ENCODE measurements at places on chromosomes 1 and 21.

GRCh38 chr1:247562198-247562597 is 13.3 kb downstream of the GCSAML start:
- no peak for DNase-seq

DNA sequence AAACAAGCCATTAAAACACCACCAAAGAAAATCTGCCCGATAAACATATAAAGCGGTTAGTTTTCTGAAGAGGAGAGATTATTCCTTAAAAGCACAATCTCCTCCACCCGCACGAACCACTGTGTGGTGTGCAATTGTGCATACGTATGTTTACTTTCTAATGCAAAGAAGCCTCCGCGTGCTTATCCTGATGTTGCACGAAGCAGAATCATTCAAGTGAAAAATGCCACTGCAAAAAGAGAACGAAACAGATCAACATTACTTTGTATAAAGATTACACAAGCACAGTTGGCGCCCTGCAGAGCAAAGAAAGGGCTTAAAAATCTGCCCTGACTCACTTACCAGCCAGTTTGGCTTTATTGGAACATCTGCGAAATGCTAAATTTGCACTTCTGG is 166.8 kb downstream of the ZNF281 start:
- no peak for DNase-seq

GRCh38 chr1:108955881-108956280 is 7.4 kb downstream of the CLCC1 start:
- DNase-seq = no peak

- no peak for DNase-seq
Observed at GRCh38 chr1:198174297-198174696, 17.5 kb downstream of the NEK7 start.

DNA sequence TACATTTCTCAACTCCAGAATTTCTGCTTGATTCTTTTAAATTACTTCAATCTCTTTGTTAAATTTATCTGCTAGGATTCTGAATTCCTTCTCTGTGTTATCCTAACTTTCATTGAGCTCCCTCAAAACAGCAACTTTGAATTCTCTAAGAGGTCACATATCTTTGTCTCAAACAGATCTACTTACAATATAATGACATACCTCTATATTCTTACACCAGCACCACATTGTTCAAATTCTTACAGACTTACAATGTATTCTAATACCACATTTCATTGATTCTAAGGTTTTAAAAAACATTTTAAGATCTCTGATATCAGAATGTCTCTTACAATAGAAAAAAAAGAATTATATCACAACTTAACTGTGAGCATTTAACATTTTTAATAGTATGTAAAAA is 77.4 kb downstream of the DIRAS3 start:
- no peak for DNase-seq

DNA sequence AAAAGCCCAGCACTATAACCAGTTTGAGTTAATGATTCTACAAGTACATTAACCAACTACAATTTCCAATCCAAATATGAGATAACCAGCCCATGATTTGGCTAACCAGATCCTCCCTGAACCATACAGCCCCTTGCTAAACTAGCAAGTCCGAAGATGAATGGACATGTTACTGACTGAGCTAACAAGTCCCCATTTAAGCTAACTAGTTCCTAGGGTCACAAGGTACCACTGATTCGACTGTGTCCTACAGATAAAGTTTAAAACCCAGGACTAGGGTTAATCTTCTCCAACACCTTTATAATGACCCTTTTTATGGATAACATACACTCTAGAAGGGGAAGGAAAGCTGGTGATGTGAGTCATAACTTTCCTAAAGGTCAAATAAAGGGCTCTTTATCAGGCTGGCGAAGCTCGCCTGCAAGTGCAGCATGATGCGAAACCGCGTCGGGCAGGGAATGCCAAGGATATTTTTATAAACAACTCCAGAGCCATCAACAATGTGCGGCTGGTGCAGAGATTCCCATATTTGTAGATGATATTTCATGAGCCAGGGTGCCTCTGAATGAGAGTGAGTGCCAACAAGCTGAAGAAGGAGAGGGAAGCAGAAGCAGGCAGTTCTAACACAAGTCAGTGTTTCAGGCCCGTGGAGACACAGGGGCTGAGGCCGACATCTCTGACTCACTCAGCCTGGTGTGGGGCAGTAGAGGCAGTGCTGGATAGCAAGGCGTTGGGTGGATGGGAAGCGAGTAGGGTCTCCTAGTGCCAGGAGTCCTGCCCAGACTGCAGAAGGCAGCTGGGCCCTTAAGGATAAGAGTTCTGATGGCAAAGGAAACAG is 75.6 kb upstream of the ROR1 start:
- no peak for DNase-seq

GRCh38 chr1:207831517-207832327 is 79.2 kb downstream of the CD34 start:
- DNase-seq = peak; percentile 13

- DNase-seq = no peak
Observed at GRCh38 chr1:218827486-218827885, 346.2 kb upstream of the LYPLAL1 start.

DNA sequence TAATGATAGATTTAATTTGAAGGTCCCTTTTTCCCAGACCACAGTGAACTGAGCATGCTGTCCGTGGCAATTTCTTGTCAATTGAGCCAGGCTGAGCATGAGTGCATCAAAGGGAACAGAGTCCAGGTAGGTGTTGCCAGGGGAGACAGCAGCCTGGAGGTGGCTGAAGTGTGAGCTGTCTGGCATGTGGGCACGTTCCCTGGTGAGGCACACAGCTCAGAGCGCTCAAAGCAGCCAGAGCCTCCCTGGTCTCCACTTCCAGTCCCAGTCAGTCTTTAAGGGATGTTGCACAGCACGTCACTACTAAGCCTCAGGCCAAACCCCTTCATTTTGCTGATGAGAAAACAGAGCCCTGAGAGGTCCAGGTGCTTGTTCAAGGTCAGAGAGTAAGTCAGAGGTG is 251.4 kb downstream of the MATN1 start:
- DNase-seq = no peak

GRCh38 chr1:226991920-226992319 is 51.8 kb downstream of the COQ8A start:
- DNase-seq = no peak

GRCh38 chr1:84174051-84174556 is 30.0 kb downstream of the PRKACB start:
- no peak for DNase-seq

- DNase-seq = no peak
Observed at GRCh38 chr1:205812271-205812877, 624 bp downstream of the SLC41A1 start.

- no peak for DNase-seq
Observed at GRCh38 chr21:14271053-14271452, 55.1 kb downstream of the RBM11 start.

DNA sequence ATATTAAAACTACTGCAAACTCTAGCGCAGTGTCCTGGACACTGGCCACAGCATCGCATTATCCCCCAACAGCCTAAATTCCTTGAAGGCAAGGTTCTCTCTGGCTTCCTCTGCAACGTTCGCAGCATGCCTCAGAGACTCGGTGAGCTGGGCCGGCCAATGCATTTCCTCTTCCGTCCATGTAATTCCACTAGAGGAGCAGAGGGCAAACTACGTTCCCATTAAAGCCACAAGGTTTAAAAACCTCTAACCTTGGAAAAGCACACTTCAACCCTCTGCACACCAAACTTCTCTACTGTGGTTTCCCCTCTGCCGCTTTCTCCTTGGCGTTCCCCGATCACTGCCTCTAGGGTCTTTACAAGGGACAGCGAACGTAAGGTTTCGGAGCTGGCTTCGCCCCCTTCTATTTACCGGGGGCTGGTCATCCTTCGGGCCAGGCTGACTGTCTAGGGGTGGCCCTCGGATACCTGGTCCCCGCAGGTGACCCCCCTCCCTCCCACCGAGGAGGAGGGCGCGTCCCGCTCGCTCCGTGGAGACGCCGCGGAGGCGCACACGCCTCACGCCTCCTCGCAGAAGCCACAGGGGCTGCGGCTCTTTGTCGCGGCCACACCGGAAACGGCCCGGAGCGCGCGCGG is 456 bp upstream of the SMYD2 start:
- DNase-seq = no peak

DNA sequence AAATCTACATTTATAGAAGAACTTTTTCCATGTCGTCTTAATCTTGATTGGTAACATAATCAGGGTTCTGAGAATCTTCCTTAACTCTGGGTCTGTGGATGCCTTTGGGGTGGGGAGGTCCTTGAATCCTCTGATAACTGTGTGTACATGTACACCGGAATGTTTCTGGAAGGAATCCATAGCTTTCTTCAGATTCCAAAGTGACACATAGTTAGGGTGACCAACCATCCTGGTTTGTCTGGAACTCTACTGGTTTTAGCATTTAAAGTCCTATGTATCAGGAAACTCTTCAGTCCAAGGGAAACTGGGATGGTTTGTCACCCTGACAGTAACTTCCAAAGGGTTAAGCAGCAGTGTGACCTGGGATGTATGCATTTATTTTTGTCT is 16.8 kb downstream of the STRIP1 start:
- no peak for DNase-seq

DNA sequence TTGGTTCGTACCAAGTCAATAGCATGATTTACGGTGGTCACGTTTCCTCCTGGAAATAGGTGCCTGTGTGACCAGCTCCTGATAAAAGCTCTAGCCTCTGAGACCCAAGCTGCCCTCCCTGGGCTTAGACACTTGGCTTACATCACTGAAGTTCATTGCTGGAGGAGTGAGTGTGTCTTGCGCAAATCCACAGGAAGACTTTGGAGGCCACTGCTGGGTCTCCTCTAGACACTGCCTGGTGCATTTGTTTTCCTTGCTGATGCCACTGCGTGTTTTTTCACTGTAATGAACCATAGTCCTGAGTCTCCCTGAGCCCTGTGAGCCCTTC is 230.6 kb downstream of the DSCAM start:
- DNase-seq = no peak

DNA sequence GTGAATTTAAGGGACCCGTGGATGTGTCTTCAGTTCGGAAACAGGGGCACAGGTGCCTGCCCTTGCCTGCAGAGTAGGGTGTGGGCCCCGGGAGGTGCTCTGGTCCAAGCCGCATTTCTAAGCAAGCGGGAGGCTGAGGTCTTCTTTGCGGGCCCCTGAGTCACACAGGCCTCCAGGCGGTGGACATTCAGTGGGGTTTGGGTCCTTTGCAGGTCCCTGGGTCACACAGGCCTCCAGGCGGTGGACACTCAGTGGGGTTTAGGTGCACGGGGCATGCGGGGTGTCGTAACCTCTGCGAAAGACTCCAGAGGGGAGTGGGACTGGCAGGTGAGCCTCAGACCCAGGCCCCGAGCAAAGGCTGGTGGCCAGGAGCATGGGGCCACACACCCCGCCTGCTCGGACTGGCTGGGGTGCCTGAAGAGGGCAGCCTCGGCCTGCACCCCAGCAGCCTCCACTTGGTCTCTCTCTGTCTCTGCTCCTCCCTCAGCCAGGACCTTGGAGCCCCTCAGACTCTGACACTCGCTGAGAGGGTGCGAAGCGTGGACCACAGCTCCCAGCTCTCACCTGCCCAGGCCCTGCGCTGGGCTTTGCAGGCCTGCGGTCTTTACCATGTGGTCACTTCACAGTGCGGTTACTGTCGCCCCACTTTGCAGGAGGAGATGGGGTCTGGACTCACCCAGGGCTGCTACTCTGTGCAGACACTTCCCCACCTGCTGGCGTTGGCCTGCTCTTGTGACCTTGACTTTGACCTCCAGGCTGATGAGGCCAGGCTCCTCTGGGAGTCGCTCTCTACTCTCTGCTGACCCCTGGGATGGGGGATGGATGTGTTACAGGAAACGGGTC is 6.0 kb upstream of the AGPAT3 start:
- no peak for DNase-seq

DNA sequence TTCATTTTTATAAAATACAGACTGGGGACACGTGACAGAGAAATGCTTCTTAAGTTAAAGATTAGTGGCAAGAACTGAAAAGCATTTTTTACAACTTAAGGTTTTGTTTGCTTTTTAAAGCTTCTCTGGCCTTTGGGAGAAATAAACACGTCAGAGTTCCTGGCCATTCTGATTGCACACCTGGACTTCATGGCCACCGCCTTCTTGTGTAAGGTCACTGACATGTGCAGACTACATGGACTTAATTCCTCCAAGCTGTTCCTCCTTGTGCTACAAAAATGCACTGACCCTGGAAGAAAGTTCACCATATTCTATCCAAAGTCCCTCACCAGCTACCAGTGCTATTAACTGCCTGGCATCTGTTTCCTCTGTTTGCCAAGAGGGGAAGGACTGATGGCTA is 56.1 kb downstream of the GADD45A start:
- DNase-seq = no peak

DNA sequence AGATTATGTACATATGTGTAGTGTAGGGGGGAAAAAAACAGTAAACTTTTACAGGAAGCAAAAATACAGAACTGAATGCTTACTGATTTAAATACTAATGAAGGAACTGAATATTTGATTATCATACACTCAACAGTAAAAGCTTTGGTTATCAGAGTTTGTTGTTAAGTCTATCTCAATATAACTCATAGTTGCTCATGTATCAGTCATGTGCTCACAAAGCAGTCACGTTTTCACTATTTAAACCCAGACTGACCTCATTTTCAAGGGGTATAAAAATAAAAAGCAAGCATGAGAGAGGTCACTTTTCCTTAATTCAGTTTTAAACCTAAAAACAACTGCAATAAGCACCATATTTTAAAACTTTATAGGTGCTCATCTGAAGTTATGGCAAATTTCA is 6.9 kb upstream of the NRAS start:
- DNase-seq = no peak

- no peak for DNase-seq
Observed at GRCh38 chr1:39268906-39269305, 64.4 kb downstream of the MACF1 start.

GRCh38 chr1:36456391-36456928 is 6.2 kb upstream of the OSCP1 start:
- DNase-seq = no peak

DNA sequence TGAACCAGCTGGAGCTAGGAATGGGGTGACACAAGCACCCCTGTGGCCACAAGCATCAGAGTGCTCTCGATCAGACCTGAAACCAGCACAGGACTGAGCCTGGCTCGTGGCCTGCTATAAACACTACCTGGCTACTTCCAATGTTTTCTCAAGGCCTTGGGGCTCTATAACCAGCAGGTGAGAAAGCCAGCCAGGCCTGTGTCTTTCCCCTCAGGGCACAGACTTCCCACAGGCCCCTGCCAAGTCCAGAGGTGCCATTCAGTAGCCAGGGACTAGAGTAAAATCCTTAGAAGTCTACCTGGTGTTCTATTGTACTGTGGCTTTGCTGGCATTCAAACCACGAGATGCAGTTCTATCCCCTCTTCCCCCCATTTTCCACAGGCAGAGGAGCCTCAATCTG is 22.6 kb downstream of the OR2G3 start:
- DNase-seq = no peak

DNA sequence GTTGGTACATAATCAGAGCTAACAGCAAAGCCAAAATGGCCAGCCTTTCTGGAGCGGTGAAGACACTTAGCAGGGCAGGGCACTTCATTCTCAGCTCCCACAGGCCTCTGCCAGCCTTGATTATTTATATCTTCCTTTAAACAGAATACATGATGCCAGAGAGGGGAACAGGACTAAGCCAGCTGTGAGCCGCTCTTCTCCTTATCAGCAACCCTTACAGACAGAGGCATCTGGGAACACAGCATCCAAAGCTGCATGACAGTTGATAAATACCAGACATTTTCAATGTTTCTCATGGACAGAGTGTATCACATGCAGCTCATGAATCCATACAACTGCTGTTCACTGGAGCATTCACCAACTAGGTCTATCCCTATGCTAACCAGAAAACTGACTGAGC is 29.1 kb downstream of the DNAJC11 start:
- no peak for DNase-seq

- DNase-seq = no peak
Observed at GRCh38 chr1:165896277-165896676, 68.9 kb downstream of the UCK2 start.
